ENCODE measurements at places on chromosomes 7 and 10.

- DNase-seq = peak; percentile 84
Measured at GRCh38 chr10:17257466-17258321, 29.7 kb downstream of the VIM start.

- DNase-seq = no peak
Measured at GRCh38 chr10:130018730-130019185, 54.7 kb upstream of the EBF3 start.

GRCh38 chr7:6578114-6579084 is 1.1 kb downstream of the ZDHHC4 start:
- no peak for DNase-seq

- peak; percentile 12 for DNase-seq
Measured at GRCh38 chr7:2838873-2839578, 5.1 kb downstream of the GNA12 start.

DNA sequence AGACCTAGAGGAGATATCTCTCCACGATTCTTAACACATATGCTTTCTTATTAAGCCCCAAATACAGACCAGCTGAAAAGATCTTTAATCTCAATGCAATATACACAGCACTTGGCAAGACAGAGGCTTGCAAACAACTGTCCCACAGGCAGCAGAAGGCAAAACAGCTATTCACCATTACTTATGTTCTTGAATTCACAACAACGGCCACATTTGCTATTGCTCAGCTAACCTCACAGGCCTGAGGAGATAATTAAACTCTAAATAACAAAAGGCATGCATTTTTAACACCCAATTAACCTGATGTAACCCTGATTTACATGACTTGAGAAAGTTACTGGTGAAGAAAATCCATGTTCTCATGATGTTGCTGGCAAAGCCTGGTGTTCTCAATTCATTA is 216.4 kb downstream of the CRPPA start:
- DNase-seq = no peak

- DNase-seq = peak; percentile 49
Measured at GRCh38 chr10:6182454-6183098, 20.2 kb upstream of the PFKFB3 start.

DNA sequence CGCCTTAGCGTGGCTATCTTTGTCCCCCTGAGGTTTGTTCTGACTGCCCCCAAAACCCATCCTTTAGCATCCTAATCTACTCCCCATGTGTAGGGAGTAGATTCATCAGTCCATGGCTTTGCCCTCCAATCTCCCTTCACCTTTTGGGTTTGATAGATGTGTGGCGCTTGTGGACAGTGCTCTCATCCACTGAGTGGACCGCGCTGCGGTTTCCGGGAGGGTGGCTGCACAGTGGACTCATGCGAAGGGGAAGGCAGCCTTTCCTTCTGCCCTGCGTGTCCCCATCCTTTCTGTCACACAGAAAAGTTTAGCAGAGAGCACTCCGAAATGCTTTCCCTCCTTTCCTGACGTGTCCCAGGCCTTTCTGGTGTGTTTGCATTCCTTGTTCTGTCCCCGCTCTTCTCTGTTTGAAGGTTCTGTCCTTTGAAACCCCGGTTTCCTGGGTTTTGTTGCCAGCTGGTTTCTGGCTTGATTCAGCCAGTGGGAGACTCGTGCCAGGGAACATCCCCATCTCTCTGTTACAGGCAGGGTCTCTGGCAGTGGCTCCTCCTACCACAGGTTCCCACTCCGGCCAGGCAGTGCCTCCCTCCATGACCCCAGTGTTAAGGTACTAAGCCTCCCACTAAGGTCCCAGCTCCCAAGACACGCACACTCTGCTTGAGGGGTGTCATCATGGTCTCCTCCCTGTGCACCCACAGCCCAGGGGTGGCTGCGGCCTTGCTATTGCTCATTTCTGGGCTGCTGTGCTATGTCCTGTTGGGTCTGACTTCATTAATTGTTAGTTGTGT is 547.7 kb upstream of the DPP6 start:
- no peak for DNase-seq

DNA sequence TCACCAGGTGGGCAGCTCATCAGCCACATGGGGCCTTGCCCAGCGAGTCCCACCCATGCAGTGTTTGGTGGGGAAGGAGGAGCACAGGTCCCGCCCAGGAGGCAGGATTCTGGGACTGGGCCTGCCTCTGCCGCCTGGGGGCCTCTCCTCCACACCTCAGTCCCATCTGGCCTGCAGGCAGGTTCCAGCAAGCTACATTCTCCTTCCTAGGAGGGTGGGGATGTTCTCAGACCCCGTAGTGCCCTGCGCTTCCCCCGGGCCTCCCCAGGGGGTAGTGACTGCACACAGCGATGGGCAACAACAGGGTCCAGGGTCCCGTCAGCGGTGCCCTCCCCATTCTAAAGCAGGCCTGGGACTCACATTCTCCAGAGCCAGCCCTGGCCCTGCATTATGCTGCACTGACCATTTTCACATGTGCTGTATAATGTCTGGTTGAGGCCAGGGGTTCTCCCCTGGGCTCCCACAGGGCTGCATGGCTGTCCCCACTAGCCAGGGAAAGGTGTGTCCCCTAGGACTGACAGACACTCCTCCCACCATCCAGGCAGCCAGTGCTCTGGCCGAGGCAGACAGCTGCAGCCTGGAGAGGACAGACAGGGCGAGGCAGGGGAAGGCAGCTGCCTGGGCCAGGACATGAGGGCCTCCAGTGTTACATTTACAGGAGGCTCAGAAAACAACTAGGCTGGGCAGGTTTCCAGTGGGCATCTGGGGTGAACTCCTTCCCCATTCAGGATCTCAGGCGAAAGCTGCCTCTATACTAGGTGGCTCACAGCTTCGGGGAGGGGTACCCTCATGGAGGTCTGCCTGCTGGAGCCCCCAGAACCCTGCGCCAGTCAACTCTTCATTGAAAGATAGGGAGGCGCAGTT is 9.3 kb downstream of the RASGEF1A start:
- DNase-seq = peak; percentile 39

DNA sequence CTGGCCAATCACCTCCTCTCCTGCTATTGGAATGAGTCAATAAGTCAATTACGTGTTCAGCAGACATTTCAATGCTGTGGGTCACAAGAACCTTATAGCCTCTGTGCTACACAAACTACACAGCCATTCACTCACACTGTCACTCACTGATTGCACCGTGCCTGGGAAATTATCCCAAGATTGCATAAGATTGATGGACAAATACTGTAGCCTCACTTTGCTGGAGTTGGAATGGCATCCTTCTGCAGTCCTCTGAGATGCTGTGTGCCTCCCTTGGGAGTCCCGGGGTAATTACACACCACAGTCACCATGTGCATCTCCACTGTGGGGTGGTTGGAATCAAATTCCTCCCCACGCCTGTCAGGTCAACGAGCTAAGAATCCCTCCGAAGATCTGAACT is 358.7 kb upstream of the MGMT start:
- DNase-seq = no peak

GRCh38 chr10:9051328-9051974 is 997.0 kb downstream of the GATA3 start:
- no peak for DNase-seq

- DNase-seq = no peak
Measured at GRCh38 chr7:28077616-28078015, 103.0 kb downstream of the JAZF1 start.

DNA sequence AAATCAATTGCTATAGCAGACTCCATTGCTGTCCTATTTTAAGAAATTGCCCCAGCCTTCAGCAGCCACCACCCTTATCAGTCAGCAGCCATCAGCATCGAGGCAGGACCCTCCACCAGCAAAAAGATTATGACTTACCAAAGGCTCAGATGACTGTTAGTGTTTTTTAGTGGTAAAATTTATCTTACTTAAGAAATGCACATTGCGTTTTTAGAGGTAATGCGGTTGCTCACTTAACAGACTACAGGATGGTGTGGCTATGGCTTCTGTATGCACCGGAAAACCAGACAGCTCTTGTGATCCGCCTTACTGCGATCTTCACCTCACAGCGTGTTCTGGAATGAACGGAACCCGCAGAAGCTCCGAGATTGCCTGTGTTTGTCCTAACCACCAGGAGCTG is 58.1 kb downstream of the WDR37 start:
- DNase-seq = no peak

GRCh38 chr7:94700926-94701554 is 45.1 kb upstream of the SGCE start:
- peak; percentile 13 for DNase-seq

DNA sequence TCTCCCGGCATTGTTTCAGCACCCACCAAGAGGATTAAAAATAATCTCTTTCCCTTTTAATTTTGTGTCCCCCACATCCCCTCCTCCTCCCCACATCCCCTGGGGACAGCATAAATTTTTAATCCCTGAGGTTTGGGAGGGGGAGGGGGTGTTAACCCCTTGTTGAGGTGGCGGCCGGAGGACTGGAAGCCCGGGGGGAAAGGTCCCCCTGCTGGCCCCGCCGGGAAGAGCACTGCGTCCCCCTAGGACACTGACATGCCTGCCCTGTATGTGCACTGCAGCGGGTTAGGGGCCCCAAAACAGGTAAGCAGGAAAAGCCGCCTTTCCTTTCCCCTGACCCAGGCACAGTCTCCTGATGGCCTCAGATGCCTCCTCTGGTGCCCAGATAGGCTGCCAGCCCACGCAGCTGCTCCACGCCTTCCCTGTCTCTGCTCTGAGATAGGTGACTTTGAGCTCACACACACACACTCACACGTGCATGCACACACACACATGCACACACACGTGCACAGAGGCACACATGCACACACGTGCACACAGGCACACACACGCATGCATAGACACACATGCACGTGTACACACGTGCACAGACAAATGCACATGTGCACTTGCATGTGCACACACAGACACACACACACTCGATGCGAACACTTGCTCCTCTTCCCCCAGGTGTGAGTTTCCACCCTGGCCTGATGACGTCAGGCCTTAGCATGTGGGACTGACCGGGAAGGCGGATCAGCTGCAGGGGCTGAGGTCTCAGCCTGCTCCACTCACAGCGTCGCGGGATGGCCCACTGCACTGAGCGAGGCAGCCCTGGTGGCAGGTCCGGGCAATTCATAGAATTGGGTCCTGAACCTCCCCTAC is 12.3 kb downstream of the CNPY1 start:
- DNase-seq = no peak

DNA sequence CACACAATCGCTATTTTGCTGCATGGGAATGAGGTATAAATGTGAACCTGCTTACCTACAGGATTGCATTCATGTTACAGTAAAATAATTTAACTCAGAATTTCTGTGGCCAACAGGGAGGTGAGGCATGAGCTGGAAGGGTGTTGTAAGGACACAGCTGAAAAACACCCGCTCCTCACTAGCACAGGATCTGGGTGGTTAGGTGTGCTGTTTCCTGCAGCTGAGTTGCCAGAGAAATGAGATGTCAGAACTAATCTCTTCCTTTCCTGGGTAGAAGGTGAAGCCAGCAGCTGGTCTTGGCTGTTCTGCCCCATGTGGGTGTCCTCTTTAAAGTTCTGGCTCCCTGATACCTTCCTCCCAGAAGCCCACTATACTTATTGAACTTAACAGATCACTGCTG is 39.0 kb upstream of the ZNF438 start:
- no peak for DNase-seq

DNA sequence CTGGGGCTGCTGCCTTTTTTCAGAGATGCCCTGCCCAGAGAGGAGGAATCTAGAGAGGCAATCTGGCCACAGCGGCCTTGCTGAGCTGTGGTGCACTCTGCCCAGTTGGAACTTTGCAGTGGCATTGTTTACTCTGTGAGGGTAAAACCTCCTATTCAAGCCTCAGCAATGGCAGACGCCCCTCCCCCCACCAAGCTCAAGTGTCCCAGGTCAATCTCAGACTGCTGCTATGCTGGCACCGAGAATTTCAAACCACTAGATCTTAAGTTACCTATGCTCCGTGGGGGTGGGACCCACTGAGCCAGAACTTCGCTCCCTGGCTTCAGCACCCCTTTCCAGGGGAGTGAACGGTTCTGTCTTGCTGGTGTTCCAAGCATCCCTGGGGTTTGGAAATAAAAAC is 77.2 kb downstream of the EXOC4 start:
- DNase-seq = no peak

DNA sequence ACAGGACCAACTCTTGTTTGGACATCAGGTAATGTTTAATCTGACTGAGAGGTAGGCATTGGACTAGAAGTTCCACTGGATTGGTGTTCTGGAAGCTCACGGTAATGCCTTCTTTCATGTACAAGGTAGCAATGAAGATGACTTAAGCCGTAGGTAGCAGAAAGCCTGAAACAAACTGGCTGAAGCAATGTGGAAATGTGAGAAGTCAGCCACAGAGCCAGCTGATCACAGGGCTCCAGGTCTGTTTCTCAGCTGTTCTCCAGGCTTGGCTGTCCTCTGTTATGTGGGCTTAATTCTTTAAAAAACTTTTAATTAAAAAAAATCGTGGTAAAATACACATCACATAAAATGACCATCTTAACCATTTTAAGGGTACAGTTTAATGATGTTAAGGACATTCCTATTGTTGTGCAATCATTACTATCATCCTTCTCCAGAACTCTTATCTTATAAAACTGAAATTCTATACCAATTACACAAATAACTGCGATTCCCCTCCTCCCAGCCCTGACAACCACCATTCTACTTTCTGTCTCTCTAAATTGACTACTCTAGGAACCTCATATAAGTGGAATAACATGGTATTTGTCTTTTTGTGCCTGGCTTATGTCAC is 101.4 kb upstream of the ZNF32 start:
- no peak for DNase-seq

- no peak for DNase-seq
Measured at GRCh38 chr7:19202599-19202998, 57.4 kb upstream of the FERD3L start.
